ENCODE measurements at places on chromosomes 11 and 22.

GRCh38 chr11:9566561-9567063, 6.9 kb upstream of the WEE1 start:
- DNase-seq: no peak

DNA sequence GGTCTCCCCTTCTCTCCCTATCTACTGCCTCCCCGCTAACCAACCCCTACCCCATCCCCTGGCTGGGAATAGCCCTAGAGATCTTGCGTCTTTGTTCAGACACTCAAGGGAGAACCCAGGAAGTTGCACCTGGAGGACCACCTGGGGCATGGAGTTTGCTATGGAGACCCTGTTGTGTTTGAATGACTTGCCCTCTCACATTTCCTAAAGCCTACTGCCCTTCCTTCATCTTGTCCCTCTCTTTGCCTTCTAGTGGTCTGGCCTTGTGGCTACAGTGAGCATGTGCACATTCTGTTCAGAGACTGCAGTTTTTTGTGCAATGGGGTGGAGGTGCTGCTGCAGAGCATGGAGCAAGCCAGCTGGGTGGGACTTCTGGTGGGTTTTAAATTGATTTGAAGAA, 42.5 kb downstream of the ZNRF3 start:
- no peak for DNase-seq

DNA sequence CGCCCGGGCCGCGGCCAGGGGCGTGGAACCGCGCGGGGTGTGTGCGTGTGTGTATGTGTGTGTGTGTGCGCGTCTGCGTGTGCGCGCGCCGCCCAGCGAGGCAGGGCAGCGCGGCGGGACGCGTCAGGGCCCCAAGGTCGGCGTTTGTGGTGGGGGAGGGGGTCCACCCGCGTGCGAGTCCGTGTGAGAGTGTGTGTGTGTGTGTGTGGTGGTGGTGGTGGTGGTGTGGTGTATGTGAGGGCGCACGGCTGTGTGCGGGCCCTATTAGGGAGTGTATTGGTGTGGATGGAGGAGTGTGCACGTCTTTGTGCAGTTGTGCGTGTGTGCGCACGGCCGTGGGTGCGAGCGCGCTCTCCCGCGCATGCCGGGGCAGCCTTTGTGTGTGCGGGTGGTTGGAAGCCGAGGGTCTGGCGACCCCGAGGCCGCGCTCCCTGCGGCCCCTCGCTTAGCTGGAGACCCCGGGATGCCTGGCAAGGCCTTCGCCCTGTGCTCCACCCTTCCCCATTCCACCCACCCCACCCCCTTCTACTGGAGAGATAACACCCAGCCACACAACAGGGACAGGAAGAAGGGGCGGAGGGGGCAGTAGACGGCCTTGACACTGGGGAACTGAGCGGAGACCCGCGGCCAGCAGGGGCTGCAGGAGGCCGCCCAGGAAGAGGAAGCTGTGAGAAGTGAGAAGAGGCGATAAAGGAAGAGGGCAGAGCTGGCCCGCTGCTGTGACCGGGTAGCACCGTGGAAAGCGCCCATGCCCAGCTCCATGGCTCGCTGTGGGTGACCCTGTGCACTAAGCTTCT, 528 bp upstream of the ARRB1 start:
- peak; percentile 68 for DNase-seq

GRCh38 chr11:63395697-63396096, 26.1 kb downstream of the SLC22A9 start:
- no peak for DNase-seq

GRCh38 chr11:95562196-95562921, 227.2 kb downstream of the FAM76B start:
- no peak for DNase-seq

DNA sequence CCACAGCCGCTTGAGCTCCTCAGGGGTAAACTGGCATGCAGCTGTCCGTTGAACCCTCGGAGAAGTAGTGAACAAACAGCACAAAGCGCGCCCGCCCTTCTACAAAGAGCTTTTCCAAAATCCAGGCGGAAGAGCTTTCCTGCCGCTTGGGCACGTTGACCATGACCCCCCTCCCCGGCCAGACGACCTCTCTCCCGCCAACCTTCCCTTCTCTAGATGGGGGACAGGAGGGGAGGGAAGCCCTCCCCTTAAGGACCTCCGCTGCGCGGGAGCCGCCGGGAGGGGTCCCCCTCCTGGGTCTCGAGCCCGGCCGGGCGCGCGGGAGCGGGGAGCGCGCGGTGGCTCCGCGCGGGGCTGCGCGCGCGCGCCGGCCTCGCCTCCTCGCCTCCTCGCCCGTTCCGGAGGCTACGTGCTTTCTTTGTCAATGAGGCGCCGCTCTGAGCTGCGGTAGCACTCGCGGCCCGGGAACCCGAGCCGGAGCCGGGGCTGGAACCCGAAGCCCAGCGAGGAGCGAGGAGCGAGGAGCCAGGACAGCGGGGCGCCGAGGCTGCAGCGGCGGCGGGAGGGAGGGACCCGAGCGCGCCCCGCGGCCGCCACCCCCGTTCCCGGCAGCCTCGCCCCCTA, 118.6 kb downstream of the HIPK3 start:
- peak; percentile 20 for DNase-seq

- DNase-seq: no peak
Observed at GRCh38 chr22:23772649-23773473, at the start of gene MMP11. TSS of gene MMP11 (plus strand) at chr22:23772849. CDS start at chr22:23772871, 22 bp downstream.

DNA sequence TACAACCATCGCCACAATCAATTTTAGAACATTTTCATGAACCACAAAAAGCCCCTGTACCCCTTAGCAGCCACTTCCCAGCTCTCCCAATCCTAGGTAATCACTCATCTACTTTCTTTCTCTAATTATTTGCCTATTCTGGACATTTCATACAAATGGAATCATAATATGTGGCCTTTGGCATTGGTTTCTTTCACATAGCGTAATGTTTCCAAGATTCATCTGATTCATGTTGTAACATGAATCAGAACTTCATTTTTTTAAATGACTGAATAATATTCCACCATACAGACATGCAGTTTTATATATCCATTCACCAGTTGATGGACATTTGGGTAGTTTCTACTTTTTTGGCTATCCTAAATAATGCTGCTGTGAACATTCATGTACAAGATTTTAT, 56.2 kb upstream of the RCN1 start:
- no peak for DNase-seq

GRCh38 chr11:1998861-1999260, 1.2 kb upstream of the H19 start:
- no peak for DNase-seq

- DNase-seq: no peak
Observed at GRCh38 chr11:68928136-68928880, 24.6 kb downstream of the IGHMBP2 start.

DNA sequence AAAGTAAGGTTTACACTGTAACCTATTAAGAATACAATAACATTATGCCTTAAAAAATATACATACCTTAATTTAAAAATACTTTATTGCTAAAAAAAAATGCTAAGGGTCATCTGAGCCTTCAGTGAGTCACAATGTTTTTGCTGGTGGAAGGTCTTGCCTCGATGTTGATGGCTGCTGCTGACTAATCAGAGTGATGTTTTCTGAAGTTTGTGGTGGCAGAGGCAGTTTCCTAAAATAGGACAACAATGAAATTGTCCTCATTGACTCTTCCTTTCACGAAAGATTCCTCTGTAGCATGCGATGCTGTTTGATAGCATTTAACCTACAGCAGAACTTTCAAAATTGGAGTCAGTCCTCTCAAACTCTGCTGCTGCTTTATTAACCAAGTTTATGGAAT, 97.6 kb downstream of the FAT3 start:
- no peak for DNase-seq

DNA sequence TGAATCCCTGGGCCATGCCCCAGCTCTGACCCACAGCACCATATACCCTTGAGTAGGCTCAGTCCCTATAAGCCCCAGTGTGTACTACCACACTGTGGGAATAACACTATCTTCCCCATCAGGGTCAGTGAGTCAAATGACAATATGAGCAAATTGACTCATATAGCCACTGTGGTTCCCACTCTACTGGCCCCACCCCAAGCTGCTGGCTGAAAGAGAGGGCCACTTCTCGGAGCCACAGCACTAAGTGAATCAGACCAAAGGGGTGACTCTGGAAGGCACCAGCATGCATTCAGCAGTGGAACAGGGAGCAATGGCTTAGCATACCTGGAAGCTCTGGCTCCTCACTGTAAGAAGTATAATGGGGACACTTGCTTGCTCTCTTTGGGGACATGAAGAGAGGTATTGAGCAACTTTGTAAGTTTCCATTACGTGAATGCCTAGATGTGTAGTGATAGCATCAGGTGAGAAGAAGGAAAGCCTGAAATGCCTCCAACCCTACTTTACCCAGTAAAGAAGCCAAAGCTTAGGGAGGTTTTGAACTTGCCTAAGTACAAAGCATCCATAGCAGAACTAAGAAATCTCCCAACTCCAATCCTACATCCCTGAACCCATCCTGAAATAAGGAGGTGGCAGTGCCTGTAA, 13.5 kb downstream of the CD59 start:
- DNase-seq: peak; percentile 81

DNA sequence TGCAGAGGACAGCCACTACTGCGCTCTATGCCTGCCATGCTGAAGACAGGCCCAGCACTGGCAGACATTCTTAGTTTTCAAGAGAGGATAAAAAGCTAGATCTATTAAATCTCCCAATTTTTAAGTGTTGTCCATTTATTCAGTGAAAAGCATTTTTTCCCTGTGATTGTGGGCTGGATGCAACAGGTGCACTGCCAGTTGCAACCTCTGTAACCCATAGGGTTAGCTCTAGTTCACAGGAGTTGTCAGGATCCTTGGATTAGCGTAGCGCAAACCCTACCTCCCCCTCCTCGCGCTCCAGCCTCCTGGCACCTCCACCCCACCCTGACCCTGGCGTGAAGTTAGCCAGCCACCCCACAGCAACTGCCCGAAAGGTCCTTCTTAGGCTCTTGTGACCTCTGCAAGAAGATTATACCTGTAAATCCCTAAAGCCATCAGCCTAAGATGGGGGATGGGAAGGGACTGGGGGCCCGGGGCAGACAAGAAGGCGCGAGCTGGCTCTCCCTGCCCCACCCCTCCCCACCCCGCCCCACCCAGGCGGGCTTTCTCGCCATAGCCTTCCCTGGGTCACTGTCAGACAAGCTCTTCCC, 30.9 kb downstream of the EIF3F start:
- no peak for DNase-seq

- DNase-seq: no peak
Observed at GRCh38 chr11:10400856-10401255, 54.2 kb upstream of the AMPD3 start.

DNA sequence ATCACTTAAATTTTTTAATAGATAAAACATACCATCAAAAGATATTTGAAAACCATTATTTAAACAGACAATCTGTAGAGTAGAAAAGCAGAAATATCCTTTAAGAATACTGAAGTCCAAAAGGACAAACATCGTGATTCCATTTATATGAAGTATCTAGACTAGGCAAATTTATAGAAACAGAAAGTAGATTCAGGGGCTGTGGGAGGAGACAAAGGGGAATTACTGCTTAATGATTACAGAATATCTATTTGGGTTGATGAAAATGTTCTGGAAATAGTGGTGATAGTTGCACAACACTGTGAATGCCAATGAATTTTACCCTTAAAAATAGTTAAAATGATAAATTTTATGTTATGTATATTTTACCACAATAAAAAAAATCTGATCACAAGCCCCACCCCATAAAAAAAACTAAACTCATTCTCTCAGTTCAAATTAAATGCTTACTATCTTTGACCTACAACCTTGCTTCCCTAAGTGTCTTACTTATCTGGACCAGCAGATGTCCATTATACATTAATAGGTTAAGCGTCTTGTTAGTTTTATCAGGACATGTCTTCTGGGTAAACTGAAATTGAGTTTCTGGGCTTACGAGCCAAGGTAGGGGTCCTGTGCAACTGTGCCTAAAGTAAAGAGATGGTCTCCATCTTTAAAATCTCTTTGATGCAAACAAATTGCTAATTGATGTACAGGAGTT, 86.3 kb downstream of the FCHSD2 start:
- DNase-seq: no peak

Measured in activated naive CD4-positive, alpha-beta T cell treated with anti-CD3 and anti-CD28 coated beads, Interleukin-2, amount 50 U/mL, for 72 hours (primary cell).